Mucosa of descending colon (tissue), 3 donors: ENCODE measurements at places on chromosomes 16 and 17.

DNA sequence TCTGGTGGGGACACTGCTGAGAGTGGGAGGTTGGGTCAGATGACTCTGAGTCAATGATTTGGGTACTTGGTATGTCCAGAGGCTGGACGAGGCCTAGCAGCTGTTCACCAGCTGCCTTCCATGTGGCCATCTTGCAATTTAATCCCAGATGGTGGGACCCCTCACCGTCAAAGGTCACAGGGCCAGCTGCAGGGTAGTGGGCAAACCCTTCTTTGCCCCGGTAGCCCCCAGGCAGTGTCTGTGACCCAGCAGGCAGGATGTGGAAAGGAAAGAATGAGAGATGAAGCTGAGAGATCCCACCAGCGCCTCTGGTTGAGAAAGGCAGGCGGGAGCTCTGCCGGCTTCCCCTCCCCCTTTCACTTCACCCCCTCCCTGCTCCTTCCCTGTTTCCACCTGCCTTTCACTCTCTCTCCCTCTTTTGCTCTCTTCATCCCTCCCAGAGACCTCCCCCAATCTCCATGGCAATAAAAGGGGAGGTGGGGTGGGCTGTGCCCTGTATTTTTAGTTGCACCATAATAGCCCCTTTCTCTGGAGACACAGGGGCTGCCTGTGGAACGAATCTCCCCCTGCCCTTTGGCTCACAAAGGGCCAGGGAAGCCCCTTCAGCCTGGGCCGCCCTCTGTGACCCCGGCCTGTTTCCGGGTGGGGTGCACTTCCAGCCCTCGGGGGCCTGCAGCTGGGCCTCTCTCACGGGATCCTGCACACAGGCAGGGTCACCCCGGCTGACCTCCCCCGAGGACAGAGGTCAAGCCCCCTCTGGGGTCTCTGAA, 20.2 kb downstream of the CDK5RAP3 start:
- DNase-seq = no peak

DNA sequence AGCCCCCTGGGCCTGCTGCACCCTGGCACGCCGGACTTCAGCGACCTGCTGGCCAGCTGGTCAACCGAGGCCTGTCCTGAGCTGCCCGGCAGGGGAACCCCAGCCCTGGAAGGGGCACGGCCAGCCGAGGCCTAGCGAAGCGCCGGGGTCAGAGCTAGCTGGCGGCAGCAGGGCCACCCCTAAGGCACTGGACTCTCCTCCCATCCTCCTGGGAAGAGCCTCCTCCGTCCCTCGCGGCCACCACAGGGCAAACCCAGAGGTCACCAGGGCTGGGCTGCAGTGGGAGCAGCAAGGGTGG, 2.3 kb downstream of the PERCC1 start:
- DNase-seq = no peak

DNA sequence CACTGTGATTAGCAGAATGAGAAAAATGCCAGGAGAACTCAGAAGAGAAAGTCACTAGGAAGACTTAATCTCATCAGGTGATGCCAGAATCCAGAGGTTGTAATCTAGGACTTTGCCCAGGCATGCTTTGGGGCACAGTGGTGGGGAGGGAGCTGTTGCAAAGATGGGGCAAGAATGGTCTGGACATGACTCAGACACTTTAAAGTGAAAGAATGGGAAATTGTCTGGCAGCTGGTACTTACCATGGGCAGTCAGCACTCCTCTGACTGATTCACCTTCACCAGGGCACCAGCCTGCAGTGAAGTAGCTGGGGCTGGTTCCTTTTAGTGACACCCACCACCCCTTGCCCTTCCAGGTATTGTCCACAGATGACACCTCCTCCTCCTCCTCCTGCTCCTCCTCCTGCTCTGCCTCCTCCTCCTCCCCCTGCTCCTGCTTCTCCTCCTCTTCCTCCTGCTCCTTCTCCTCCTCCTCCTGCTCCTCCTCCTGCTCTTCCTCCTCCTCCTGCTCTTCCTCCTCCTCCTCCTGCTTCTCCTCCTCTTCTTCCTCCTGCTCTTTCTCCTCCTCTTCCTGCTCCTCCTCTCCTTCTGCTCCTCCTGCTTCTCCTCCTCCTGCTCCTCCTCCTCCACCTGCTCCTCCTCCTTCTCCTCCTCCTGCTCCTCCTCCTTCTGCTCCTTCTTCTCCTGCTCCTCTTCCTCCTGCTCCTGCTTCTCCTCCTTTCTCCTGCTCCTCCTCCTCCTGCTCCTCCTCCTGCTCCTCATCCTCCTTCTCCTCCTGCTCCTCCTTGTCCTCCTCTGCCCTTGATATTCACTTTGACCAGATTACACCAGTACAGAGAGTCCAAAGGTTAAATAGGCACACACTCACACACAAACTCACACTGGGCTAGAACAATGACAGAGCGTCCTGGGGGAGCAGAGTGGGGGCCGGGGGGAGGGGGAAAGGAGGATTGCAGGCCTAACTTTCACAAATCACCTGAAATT, at the start of gene CHD9NB:
Gene CHD9NB, minus strand, starts transcription at position 379 of the 983 bp plus-strand sequence. CDS start 8,739 bp downstream, outside the sequence.
- DNase-seq = peak; percentile 70

DNA sequence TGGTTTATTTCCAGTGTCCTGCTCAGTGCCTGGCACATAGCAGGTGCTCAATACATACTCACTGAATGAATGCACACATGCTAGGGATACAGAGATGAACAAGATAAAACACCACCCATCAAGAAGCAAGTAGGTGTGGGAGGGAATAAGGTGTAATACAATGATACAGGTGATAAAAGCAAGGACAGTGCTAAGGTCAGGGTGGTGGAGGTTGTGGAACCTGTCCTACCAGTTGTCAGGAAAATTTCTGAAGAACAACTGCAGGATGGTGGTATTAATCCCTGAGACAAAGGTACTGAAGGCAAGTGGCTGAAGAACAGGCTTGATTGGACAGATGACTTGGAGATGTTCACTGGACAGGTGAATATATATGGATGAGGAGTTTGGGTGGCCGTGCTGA, 1.8 kb downstream of the KNOP1 start:
- DNase-seq = no peak

DNA sequence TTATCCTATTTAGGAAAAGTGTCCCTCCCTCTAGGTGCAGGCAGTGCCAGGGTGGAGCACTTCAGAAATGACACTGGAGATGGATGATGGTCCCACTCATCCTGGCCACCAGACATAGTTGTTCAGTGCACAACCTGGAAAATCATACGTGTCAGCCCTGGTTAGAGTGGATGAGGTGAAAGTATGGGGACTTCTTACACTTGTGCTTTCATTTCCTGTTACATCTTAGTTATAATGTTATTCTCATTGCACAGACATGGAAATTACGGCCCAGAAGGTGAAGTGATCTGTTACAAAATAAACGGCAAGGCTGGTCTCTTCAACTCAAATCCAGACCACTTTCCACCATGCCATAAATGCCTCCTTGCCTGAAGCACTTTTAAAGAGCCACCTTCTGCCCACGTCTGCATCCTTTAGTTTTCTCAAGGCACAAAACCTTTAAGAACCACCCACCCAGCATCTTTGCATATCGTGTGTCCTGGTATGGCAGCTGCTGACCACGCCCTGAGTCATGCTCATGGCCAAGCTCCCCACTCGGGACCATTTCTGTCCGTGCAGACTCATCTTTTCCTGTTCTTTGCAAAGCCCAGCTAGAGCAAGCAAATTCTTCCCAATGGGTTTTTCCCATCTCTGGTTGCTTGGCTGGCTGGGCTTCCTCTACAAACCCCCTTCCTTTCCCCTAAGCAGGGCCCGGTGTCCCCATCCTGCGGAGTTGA, 22.4 kb downstream of the TBC1D3B start:
- DNase-seq = no peak

DNA sequence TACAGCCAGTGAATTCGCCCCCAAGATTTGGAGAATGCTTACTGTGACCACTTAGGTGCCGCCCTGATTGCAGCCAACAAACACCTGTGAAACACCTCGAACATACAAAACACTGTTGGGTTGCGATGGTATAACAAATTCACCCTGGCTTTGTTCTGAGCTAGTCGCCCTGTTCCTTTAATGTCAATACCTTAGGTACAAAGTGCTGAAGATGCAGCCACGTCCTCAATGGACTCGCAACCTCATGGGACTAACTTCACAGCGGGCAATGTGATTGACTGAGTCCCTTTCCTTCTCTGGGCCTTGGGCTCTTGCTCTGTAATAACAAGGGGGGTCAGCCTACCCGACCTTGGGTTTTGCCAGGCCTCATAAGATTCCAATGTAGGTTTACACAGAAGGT, 28.9 kb upstream of the GOSR2 start:
- DNase-seq = no peak

DNA sequence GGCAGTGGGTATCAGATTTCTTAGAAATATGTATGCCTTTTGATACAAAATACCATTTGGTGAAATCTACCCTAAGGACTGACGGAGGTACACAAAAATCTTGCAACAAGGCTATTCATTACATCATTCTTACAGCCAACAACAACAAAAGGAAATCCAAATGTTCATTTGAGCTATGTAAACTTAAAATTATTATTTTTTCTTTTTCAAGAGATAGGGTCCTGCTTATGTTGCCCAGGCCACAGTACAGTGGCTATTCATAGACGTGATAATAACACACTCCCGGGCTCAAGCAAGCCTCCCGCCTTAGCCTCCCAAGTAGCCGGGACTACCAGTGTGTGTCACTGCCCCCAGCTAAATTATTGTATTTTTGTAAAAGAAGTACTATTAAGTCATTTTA, 9.0 kb downstream of the SRR start:
- DNase-seq = no peak

GRCh38 chr16:47713225-47713595, 252.1 kb downstream of the PHKB start:
- no peak for DNase-seq

DNA sequence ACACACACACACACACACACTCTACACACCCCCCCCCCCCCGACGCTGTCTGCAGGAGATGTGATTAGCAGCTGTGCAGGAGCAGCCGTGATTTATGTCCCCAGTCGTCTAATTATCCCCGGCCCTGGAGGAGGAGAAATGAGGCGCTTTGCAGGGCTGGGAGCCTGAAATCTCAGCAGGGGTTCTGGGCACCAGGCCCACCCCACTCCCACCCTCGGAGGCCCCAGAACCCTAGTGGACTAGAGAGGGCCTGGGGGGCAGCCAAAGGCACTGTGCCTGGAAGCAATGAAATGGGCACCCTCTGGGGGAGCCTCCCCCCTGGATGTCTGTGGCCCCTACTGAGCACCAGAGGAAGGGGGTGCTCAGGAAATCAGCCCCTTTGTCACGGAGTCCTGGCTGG, 134.2 kb upstream of the CIBAR2 start:
- DNase-seq = no peak

GRCh38 chr16:18829251-18829650, 27.9 kb upstream of the ARL6IP1 start:
- DNase-seq = no peak

DNA sequence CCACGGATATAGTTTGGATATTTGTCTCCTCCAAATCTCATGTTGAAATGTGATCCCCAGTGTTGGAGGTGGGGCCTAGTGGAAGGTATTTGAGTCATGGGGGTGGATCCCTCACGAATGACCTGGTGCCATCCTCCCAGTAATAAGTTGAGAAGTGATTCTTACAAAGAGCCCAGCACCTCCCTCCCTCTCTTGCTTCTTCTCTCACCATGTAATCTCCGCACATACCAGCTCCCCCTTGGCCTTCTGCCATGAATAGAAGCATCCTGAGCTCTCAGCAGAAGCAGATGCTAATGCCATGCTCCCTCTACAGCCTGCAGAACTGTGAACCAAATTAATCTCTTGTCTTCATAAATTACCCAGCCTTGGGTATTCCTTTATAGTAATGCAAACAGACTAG, 41.9 kb upstream of the RBBP6 start:
- no peak for DNase-seq

GRCh38 chr17:21106316-21106715, 20.4 kb upstream of the DHRS7B start:
- DNase-seq = no peak

DNA sequence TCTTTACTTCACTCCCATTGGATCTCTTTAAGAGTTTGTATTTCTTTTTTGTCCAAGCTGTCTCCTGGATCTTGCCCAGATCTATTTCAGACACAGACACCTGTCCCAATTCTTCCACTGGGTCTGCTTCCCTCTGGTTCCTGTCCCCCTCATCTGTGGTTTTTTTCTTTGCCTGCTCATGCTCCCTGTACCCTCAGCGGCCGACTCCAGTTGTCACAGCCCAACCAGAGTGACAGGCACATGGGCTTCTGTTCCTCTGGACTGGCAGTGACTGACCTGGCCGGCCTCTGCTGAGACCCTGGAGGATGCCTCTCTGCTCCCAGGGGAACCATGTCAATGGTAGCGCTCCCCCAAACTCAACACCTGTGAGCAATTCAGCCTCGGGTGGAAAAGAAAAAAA, 142.6 kb downstream of the WSCD1 start:
- no peak for DNase-seq

DNA sequence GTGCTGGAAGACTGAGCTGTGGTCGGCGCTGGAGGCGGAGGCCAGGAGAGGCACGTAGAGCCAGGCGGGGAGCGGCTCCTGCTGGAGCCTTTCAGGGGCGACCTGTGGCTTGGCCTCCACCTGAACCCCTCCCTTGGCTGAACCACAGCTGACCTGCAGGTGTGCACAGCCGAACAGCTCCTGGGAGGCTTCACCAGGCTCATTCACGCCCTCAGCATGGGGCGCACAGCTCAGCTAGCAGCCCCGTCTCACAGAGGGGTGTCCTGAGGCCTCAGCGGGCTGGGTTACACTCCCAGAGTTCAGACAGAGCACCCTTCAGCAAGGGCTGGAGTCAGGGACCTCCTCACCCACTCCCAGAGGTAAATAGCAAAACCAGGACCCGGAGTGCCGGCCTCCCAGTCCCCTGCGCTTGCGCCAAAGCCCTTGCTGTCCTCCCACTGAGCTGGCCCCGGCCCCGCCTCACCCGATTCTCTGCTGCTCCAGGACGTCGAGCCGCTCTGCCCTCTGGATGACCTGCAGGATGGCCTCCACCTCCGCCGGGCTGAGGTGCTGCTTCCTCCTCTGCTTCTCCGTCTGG, 31.7 kb downstream of the RPH3AL start:
- DNase-seq = no peak

DNA sequence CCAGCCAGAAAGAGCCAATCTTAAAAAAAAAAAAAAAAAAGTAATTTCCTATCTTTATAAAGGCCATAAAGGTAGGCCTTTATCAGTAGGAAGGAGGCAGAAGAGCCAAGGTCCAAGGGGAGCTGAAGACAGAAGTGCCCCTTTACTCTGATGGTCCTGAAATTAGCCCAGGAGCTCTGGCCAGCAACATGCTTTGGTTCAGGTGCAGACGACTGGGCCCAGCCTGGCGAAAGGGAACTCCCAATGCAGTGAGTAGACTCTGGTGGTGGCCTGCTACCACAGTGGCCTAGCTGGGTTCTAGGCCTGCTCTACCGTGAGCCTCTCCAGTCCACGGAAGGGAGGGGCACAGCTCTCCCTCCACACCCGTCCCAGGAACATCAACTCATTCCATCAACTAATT, 23.1 kb upstream of the MEIOB start:
- peak; percentile 53 for DNase-seq

- no peak for DNase-seq
Observed at GRCh38 chr17:48442819-48443218, 12.8 kb upstream of the SKAP1 start.

GRCh38 chr16:7456211-7456610, 123.6 kb downstream of the RBFOX1 start:
- DNase-seq = no peak

DNA sequence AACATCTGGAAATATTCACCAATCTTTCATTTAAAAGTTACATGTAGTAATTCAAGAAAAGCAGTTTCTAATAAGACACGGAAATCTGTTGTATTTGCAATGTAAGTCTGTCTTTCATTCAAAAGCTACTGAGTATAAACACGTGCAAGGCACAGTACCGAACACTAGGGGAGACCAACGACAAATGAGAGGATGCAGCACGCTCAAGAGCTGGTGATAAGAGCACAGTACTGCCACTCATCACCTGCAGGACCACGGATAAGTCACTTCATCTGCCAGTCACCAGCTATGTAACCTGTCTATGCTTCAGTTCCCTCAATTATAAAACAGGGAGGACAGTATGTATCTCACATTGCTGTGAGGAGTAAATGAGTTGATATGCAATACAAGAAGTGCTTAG, 67.1 kb downstream of the CLEC18A start:
- peak; percentile 38 for DNase-seq
